ENCODE measurements at places on chromosomes 11 and 22. TPM values are rescaled to one million over a fixed set of nuclear protein-coding genes. Genes with fewer than 3 reads are reported as not detected.
A peak's percentile ranks its signal among the peaks of the same experiment; 100 is the strongest.

GRCh38 chr11:2169626-2170570 is 1.7 kb downstream of the TH start:
- DNase-seq: no peak

The DLG2 gene
- total RNA-seq: 6.1 TPM

The RHBDD3 gene
- 11.7 TPM for total RNA-seq

GRCh38 chr11:66707486-66707885 is 21.5 kb downstream of the SPTBN2 start:
- DNase-seq: no peak

The PLCB3 gene
- total RNA-seq: 11.3 TPM

GRCh38 chr11:2762031-2762380 is 62.2 kb upstream of the KCNQ1OT1 start:
- DNase-seq: no peak

GRCh38 chr11:47327025-47327424 is 25.5 kb downstream of the MYBPC3 start:
- DNase-seq: no peak

GRCh38 chr22:39535357-39535725 is 2.8 kb upstream of the RPS19BP1 start:
- DNase-seq: no peak

DNA sequence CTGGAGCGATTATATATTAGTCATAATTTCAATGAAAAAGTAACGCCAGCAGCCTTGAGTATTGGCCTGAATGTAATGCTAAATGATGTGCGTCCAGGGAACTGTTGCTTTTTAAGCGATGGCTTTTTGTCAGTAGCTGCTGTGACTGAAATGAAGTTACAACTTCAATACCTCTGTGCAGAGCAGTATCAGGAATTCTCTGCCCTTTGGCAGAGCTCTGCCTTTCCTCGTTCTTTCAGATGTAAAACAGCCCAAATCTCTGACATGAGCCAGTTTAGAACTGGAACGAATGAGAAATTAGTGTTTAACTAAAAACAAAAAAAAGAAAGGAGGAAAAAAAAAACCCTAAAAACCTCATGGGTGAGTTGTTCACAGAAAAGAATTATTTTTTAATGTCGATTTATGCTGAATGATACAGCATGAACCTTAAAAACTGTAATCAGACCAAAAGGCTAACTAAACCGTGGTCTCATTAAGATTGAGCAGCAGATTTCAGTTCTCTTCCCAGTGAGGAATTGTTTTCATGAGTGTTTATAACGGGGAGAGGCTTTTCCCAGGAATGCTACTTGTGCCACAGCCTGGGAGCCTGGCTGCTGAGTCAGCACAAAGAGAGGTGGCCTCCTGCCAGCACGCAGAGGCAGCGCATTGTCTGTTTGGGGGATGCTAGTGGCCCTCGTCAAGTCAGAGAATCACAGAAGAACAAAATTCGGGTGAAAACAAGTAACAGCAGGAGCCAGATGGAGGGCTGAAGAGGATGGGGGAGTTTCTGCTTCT is 146.2 kb upstream of the RASSF10 start:
- DNase-seq: peak; percentile 72

GRCh38 chr22:35812600-35812999 is 94.9 kb downstream of the APOL5 start:
- DNase-seq: no peak

DNA sequence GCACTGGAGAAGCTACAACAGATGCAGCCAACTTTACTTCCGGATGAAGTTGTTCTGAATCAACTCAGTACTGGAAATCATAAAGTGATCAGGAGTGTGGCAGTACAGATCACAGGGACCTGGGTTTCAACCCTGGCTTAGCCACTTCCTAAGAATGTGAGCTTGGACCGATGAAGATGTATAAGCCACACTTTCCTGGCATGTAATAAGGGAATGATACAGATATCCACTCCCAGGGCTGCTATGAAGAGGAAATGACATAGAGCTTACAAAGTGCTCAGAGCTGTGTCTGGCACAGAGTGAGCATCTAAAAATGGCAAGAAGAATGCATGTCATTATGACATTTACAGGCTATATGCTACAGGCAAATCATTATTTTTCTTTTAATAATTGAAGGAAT is 378.7 kb downstream of the NTM start:
- no peak for DNase-seq

DNA sequence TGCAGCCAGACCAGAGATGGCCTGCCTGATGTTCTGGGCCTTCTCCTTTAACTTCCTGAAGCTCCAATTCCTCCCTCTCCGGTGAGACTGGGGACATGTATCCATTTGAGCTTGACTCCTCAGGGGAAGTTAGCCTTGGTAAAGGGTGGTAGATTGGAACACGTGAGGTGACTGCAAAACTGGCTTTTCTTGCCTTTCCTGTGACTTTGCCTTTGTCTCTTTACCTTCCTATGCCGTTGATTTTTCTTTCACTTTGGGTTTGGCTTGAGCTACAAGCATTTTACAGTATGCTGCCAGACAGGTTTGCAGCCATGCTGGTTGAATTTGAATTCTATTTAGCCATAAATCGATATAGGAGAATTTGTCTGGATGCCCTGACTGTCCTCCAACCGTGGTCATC is 16.8 kb upstream of the GLYATL1 start:
- DNase-seq: no peak

The PRRG4 gene
- total RNA-seq: 0.59 TPM

DNA sequence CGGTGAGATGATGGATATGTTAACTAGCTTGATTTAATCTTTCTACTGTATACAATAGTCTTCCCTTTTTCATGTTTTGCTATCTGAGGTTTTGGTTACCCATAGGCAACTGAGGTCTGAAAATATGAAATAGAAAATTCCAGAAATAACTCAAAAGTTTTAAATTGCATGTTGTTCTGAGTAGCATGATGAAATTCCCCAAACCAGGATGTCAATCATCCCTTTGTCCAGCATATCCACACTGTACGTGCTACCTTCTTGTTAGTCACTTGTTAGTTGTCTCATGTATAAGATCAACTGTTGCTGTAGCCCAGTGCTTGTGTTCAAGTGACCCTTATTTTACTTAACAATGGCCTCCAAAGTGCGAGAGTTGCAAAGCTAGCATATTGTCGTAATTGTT is 21.2 kb upstream of the OR10W1 start:
- DNase-seq: no peak

DNA sequence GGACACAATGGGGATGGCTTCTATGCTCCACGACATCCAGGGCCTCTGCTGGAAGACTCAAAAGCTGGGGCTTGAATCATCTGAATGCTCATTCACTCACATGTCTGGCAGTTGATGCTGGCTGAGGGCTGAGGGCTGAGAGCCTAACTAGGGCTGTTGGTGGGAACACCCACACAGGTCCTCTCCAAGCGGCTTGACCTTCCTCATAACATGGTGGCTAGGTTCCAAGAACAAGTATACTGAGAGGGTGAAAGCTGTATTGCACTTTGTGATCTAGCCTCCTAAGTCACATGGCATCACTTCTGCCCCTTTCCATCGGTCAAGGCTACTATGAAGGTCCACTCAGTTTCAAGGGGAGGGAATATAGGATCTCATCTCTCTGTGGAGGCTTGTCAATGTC is 7.5 kb downstream of the TMEM151A start:
- DNase-seq: no peak

- DNase-seq: no peak
Measured at GRCh38 chr11:111574373-111575225, 27.6 kb upstream of the SIK2 start.

DNA sequence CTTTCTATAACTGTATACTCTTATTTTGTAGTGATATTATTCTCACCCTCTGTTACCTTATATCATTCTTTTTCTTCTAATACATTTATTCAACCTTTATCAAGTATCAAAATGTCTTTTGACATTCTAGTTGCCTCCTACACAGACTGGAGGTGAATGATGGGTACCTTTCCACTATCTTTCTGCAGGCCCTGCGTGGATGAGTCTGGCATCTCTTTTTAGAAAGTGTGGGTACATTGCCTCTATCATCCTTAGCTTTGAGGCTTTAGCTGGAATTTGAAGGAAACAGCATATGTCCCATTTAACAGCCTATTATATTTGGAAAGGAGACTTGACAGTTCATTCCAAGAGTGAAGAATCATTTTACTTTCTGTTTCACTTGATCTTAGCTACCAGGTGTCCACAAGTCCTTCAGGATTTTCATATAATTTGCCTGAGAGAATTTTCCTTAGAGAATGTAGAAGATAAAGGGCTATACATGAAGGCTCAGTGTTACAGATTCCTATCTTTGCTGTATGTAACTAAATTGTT is 192.0 kb downstream of the CWF19L2 start:
- no peak for DNase-seq

DNA sequence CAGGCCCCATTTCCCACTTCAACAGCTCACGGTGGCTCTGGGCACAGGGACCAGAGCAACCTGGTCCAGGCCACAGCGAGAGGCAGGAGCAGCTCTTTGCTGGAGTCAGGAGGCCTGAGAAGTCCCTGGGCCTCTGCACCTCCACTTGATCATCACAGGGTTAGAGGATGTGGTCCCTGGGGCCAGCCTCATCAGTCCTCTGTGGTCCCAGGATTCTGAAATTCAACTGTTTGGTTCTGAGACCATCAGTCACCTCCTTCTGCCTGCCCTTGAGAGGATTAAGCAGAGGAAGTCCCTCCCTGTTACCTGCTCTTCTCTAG is 24.9 kb upstream of the CBX7 start:
- DNase-seq: no peak

DNA sequence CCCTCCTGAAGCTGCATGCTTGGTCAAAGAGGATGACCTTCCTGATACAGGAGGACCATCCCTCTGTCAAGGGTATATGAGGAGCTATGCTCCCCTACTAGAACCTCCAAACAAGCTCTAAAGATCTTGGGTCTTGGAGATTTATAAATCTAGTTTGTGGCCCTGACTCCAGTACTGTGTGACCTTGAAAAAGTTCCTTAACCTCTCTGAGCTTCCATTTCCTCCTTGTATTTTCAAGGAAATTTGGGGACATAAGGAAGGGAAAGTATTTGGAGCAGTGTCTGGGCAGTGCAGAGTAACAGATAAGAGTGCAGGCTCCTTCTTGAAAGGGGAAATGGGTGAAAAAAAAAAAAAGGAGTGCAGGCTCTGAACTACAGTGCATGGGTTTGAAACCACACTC is 45.9 kb downstream of the CHRDL2 start:
- no peak for DNase-seq

The OR2AG1 gene
- total RNA-seq: not detected

DNA sequence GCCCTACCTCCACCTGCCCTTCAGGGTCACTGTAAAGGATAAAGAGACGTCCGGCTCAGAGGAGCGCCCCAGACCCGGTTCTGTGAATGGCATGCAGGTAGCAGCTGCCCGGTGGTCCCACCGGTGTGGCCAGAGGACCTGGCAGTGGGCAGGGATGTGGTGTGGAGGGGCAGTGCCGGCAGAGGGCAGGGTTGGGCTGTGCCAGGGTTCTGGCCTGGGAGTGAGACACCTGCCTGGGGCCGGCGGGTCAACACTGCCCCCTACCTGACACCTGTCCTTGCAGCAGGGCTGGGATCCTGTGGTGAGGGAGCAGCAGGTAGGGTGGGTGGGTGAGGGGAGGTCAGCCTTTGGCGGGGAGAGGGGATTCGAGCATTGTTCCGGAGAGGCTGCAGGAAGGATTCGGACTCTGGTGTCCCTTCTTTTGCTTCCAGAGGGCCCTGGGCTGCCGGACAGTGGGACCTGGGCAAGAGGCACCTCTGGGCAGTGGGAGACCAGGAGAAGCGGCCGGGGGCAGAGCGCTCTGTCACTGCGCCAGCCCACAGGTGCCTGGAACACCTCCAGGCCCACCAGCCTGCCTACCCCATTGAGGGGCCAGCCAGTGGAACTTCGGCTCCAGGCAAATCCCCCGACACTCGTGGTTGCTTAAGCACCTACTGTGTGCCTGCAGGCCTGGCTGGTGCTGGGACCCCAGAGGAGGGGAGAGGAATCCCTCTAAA is 1.6 kb upstream of the PHLDA2 start:
- peak; percentile 76 for DNase-seq

GRCh38 chr11:111359223-111360149 is 19.6 kb downstream of the POU2AF1 start:
- DNase-seq: no peak

DNA sequence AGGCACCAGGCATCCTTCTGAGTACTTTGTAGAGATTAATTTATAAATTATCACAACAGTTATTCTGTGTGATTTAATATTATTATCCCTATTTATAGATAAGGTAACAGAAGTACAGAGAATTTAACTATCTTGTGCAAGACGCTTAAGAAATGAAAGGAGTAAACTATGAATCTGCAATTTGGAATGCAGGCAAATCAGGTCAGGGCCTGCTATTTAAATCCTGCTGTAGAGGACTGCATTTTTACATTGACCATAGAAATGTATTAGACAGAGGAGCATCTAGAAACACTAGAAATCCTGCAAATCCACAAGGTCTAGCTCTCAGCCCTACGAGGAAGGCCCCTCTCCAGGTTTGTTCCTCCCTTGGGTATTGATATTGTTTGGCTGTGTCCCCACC is 336.2 kb downstream of the ETS1 start:
- no peak for DNase-seq

DNA sequence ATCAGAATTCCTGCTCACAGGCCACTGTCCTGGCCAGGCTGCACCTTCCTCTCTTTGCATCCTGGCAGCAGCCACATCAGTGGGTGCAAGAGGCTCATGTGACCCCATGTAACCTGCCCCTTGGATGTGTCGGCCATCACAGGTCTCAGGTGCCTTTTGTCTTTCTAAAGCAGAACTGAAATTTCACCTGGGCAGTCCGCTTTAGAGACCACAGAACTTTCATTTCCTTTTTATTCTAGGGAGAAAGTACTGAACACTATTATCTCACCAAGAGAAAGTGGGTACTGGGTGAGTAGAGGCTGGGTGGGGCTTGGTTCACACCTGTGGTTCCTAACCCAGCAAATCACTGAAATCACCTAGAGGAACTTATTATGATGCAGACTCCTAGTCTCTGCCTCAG is 51.7 kb upstream of the NUP160 start:
- no peak for DNase-seq

The TRIM51G gene
- not detected for total RNA-seq

- peak; percentile 61 for DNase-seq
Measured at GRCh38 chr11:67416416-67417335, 1.2 kb downstream of the CARNS1 start.

DNA sequence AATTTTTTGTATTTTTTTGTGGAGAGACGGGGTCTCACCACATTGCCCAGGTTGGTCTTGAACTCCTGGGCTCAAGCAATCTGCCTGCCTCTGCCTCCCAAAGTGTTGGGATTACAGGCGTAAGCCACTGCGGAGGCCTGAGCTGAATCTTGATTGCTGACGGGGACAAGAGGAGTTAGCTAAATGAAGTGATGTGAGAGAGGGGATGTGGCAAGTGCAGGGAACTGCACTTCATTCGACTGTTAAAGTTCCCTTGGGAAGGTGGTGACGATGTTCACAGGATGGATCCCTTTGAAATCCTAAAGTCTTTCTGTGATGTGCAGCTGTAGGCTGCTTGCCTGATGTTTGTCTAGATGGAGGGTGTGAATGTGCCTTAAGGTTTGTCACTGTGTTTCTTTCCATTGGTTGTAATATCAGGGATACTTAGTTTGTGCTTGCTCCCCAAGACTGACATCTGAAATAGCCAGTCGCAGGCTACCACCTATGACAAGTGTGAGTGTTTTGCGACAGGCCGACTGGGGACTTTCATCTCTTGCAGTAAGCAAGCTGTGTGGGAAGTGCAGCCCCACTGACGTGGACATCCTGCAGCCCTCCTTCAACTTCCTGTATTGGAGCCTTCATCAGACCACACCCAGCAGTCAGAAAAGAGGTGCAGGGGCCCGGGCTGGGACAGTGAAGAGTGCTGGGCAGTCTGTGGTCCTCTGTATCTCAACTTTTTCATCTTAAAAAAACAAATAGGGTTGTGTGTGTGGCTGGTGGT is 19.6 kb upstream of the CCDC134 start:
- peak; percentile 80 for DNase-seq
